Thymus (tissue), 14 donors: ENCODE measurements at places on chromosomes 2 and 18. TPM values are rescaled to one million over a fixed set of nuclear protein-coding genes. Genes with fewer than 3 reads are reported as not detected.

GRCh38 chr2:74162951-74163350 is 15.2 kb upstream of the BOLA3 start:
- no peaks in the 10 kb centered on the region for H3K4me1 ChIP-seq
- peaks cover 85% of the 10 kb centered on the region for H3K36me3 ChIP-seq
- no peak overlapping the region for H3K27ac ChIP-seq
- DNase-seq, result no peak

The ZNF236 gene
- 10.4 TPM for total RNA-seq

DNA sequence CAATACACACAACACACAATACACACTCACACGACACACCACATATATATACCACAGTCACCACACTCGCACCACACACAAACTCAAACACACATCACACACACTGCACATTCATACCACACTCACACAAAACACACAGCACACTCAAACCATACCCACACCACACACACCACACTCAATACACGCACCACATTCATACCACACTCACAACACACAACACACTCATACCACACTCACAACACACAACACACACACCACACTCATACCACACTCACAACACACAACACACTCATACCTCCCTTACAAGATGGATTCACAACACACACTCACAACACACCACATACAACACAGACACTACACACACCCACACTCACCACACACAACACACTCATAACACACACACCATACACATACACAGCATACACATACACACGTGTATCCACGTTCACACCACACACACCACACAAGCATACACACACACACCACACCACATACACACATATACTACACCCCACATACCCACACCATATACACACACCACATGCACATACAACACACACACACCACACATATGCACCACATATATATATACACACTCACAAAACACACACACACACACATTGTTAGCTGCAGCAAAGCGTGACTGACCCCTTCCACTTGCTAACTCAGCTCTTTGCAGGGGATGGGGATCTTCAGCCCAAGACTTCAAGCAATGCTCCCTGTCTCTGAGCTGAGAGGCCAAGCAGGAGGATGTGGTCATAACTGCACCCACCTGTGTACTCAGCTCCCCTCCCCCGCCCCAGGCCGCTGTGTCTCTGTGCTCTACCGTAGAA is 59.0 kb downstream of the SDC1 start:
- no peak for DNase-seq
- H3K4me1 ChIP-seq, result no peaks in the 10 kb centered on the region
- H3K4me3 ChIP-seq, result no peak overlapping the region
- no peak overlapping the region for H3K27ac ChIP-seq

The DCC gene
- total RNA-seq, result 7.6 TPM

The CYP27C1 gene
- 0.05 TPM for total RNA-seq

The ASIC4 gene
- total RNA-seq, result 0.05 TPM

- no peak for DNase-seq
- no peak overlapping the region for H3K27ac ChIP-seq
- H3K36me3 ChIP-seq, result peaks cover 20% of the 10 kb centered on the region
- H3K4me3 ChIP-seq, result no peak overlapping the region
These were observed 5.2 kb downstream of the NCAPH start for GRCh38 chr2:96340493-96341414.

GRCh38 chr2:216475767-216476166 is 22.9 kb upstream of the RPL37A start:
- no peaks in the 10 kb centered on the region for H3K27me3 ChIP-seq
- no peak overlapping the region for H3K4me3 ChIP-seq
- H3K36me3 ChIP-seq, result peaks cover 39% of the 10 kb centered on the region
- no peak for DNase-seq
- H3K4me1 ChIP-seq, result peaks cover 11% of the 10 kb centered on the region

- H3K27me3 ChIP-seq, result peaks cover 4% of the 10 kb centered on the region
- no peaks in the 10 kb centered on the region for H3K36me3 ChIP-seq
- H3K4me3 ChIP-seq, result no peak overlapping the region
- DNase-seq, result no peak
- no peak overlapping the region for H3K27ac ChIP-seq
- no peaks in the 10 kb centered on the region for H3K4me1 ChIP-seq
These were observed 24.0 kb upstream of the ALPI start for GRCh38 chr2:232431705-232432590.

- no peak for DNase-seq
- no peaks in the 10 kb centered on the region for H3K36me3 ChIP-seq
- H3K4me3 ChIP-seq, result no peak overlapping the region
- H3K27ac ChIP-seq, result no peak overlapping the region
These were observed 9.4 kb downstream of the SH3RF3 start for GRCh38 chr2:109138449-109138848.

The RAB27B gene
- 1.5 TPM for total RNA-seq

The RESP18 gene
- not detected for total RNA-seq

GRCh38 chr2:143175438-143175837 is 46.2 kb downstream of the ARHGAP15 start:
- no peak overlapping the region for H3K4me3 ChIP-seq
- H3K27me3 ChIP-seq, result no peaks in the 10 kb centered on the region
- DNase-seq, result no peak
- H3K27ac ChIP-seq, result no peak overlapping the region
- H3K4me1 ChIP-seq, result no peaks in the 10 kb centered on the region

The POTEC gene
- total RNA-seq, result not detected

The SLC9A2 gene
- 0.66 TPM for total RNA-seq

- no peak overlapping the region for H3K27ac ChIP-seq
- no peaks in the 10 kb centered on the region for H3K27me3 ChIP-seq
- peaks cover 6% of the 10 kb centered on the region for H3K4me1 ChIP-seq
- H3K36me3 ChIP-seq, result peaks cover 31% of the 10 kb centered on the region
These were observed 21.1 kb downstream of the PER2 start for GRCh38 chr2:238267341-238267710.

- H3K4me1 ChIP-seq, result no peaks in the 10 kb centered on the region
- no peak overlapping the region for H3K4me3 ChIP-seq
- H3K36me3 ChIP-seq, result no peaks in the 10 kb centered on the region
- DNase-seq, result no peak
These were observed 1104.0 kb upstream of the PIK3C3 start for GRCh38 chr18:40851014-40851429.

DNA sequence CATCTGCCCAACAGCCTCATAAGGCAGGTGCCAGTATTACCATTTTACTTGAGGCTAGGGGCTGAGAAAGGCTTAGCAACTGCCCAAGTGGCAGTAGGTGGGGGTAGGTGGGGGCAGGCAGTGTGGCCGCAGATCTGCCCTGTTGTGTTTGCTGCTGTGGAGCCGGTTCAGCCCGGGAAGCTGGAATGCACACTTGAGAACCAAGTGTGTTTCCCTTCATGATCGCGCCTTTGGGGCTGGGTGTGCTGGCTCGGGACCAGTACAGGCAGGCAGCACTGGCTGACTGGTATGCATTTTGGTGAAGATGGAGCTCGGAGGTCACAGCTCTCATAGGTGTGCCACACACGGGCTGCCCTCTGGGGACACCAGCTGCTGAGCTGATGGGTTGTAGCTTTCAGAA is 85.1 kb downstream of the CABLES1 start:
- no peak overlapping the region for H3K4me3 ChIP-seq
- H3K36me3 ChIP-seq, result no peaks in the 10 kb centered on the region
- no peaks in the 10 kb centered on the region for H3K27me3 ChIP-seq
- H3K4me1 ChIP-seq, result no peaks in the 10 kb centered on the region

- no peaks in the 10 kb centered on the region for H3K4me1 ChIP-seq
- no peak overlapping the region for H3K4me3 ChIP-seq
- DNase-seq, result no peak
- H3K36me3 ChIP-seq, result no peaks in the 10 kb centered on the region
- H3K27me3 ChIP-seq, result no peaks in the 10 kb centered on the region
These were observed 541.7 kb upstream of the MEX3C start for GRCh38 chr18:51739044-51739666.

DNA sequence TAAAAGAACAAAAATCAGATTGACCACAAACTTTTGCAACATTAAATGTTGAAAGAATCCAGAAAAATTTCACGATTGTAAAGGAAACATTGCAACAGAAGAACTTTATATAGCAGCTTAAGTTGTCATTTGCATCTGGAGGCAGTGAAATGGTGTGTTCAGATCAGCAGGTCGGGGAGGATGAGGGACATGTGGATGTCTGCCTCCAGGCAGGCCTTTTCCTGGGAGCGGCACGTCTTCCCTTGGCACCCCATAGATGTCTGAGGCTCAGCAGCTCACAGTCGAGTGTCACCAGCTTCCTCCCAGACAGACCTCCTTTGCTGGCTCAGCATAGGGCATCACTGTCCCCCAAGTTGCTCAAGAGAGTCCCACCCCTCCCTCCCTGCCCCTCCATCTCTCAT is 44.3 kb upstream of the ASB1 start:
- H3K27ac ChIP-seq, result no peak overlapping the region
- peaks cover 10% of the 10 kb centered on the region for H3K4me1 ChIP-seq
- no peaks in the 10 kb centered on the region for H3K27me3 ChIP-seq
- no peak for DNase-seq
- H3K36me3 ChIP-seq, result no peaks in the 10 kb centered on the region
- no peak overlapping the region for H3K4me3 ChIP-seq

The ABCB11 gene
- 0.05 TPM for total RNA-seq

The ACMSD gene
- total RNA-seq, result not detected

The CGREF1 gene
- total RNA-seq, result 0.57 TPM

GRCh38 chr2:120994301-120994995 is 258.8 kb downstream of the GLI2 start:
- H3K27me3 ChIP-seq, result no peaks in the 10 kb centered on the region
- no peak overlapping the region for H3K27ac ChIP-seq
- H3K4me1 ChIP-seq, result no peaks in the 10 kb centered on the region
- no peak for DNase-seq
- no peaks in the 10 kb centered on the region for H3K36me3 ChIP-seq

DNA sequence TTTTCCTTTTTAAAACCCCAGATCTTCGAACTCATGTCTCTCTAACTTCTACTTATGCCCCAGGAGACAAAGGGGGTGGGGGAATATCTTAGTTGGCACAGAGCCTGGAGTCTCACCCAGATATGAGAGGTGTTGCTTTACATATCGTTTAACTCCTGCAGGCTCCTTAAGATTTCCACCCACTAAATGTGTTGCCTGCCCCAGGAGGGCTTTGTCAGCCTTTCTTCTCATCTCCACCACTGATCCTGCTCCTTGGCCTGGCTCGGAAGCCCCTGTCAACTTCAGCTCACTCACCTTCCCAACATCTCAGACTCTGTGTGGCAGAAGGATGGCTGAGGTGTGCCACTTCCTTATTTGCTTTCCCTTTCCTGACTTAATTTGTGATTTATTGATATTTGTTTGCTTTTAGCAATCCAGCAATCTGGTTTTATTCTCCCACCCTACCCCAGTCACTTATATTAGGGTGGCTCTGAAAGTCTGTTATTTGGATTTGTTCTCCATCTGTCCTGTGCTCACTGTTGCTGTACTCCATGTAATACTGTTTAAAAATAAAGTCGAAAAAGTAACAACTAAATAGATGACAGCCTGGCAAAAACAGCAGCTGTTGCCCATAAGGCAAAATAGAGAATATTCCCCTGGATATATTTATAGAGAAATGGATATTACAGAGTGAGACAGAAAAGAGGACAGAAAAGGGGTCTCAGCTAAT is 200.6 kb downstream of the ZBTB7C start:
- DNase-seq, result no peak
- H3K36me3 ChIP-seq, result no peaks in the 10 kb centered on the region
- no peaks in the 10 kb centered on the region for H3K4me1 ChIP-seq
- H3K4me3 ChIP-seq, result no peak overlapping the region
- no peak overlapping the region for H3K27ac ChIP-seq
- no peaks in the 10 kb centered on the region for H3K27me3 ChIP-seq

GRCh38 chr2:77018219-77018618 is 504.0 kb downstream of the LRRTM4 start:
- no peaks in the 10 kb centered on the region for H3K27me3 ChIP-seq
- H3K4me1 ChIP-seq, result no peaks in the 10 kb centered on the region
- no peak for DNase-seq
- no peaks in the 10 kb centered on the region for H3K36me3 ChIP-seq

- H3K27ac ChIP-seq, result no peak overlapping the region
- H3K4me3 ChIP-seq, result no peak overlapping the region
- no peaks in the 10 kb centered on the region for H3K27me3 ChIP-seq
- no peaks in the 10 kb centered on the region for H3K4me1 ChIP-seq
- DNase-seq, result no peak
These were observed 583.6 kb downstream of the FBXO15 start for GRCh38 chr18:73563901-73564472.

DNA sequence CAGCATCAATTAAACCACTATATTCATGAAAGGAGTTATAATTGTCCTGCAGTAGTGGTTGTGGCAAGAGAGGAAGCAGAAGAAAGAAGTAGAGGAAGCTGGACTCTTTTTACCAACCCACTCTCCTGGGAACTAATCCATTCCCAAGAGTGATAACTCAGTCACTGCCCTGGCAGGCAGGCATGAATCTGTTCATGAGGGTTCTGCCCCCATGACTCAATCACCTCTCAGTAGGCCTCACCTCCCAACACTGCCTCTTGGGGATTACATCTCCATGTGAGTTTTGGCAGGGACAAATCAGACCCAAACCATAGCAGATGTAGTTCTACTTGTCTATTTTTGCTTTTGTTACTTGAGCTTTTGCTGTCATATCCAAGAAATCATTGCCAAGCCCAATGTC is 232.7 kb upstream of the MAP2 start:
- H3K27me3 ChIP-seq, result no peaks in the 10 kb centered on the region
- no peak overlapping the region for H3K4me3 ChIP-seq
- no peaks in the 10 kb centered on the region for H3K36me3 ChIP-seq
- no peak overlapping the region for H3K27ac ChIP-seq

DNA sequence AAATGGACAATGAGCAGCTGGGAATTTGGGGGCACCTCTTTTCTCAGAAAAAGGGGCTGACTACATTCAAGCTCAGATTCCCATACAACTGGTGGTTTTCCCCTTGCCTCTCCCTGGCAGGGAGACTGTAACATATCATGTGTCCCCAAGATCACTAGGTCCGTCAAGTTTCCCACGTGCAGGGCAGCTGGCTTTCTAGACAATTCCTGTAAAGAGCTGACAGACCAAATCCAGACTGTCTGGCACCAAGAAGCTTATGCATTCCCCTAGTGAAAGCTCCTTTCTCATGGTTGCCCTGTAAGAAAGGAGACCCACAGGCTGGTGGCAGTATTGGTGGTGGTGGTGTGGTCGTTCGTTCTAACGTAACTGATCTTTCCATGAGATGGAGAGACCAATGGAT is 48.8 kb downstream of the THUMPD2 start:
- no peaks in the 10 kb centered on the region for H3K27me3 ChIP-seq
- H3K4me1 ChIP-seq, result no peaks in the 10 kb centered on the region

GRCh38 chr2:100812116-100812515 is 7.8 kb upstream of the NPAS2 start:
- peaks cover 2% of the 10 kb centered on the region for H3K4me1 ChIP-seq
- H3K36me3 ChIP-seq, result no peaks in the 10 kb centered on the region
- no peak overlapping the region for H3K4me3 ChIP-seq
- H3K27ac ChIP-seq, result no peak overlapping the region
- no peak for DNase-seq

DNA sequence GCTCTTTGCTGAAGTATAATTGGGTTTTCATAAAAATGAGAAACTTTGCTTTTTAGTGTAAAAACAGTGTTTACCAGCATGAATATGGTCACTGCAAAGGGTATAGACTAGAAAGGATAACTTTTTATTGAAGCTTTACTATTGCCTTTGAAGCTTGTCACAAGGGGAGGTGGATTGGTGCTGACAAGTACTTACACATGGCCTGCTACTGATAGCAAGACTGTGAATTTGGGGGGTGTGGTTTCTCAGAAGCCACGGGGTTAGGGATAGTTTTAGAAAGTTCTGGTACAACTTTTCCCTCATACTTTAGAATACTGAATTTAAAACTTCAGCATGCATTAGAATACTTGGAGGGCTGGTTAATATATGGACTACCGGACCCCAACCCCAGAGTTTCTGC is 294.1 kb downstream of the SOCS6 start:
- H3K27ac ChIP-seq, result no peak overlapping the region
- no peaks in the 10 kb centered on the region for H3K27me3 ChIP-seq
- no peaks in the 10 kb centered on the region for H3K36me3 ChIP-seq
- DNase-seq, result no peak
- no peak overlapping the region for H3K4me3 ChIP-seq

The GREB1L gene
- total RNA-seq, result 0.09 TPM

The PROKR1 gene
- total RNA-seq, result 0.05 TPM

The DLX2 gene
- 0.09 TPM for total RNA-seq
